Progenitor cell of endocrine pancreas (in vitro differentiated cells): ENCODE measurements at places on chromosomes 4 and X. TPM values are rescaled to one million over a fixed set of nuclear protein-coding genes. Genes with fewer than 3 reads are reported as not detected.

TMEM144 gene
- total RNA-seq: 11.9 and 15.4 TPM in 2 replicates

CENPU gene
- 39.2 and 39.7 TPM in 2 replicates for total RNA-seq

MAB21L2 gene
- 0.19 and 0.51 TPM in 2 replicates for total RNA-seq

DNA sequence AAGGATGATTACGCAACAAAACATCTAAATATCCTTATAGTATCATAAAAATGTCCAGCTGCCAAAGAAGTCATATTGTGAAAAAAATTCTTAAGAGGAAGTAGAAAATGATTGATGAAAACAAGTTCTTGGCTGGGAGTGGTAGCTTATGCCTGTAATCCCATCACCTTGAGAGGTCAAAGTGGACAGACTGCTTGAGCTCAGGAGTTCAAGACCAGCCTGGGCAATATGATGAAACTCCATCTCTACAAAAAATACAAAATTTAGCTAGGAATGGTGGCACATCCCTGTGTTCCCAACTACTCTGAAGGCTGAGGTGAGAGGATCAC, 577.6 kb downstream of the KLHL13 start:
- no peaks in the 10 kb centered on the region for H3K36me3 ChIP-seq
- peaks cover 9% of the 10 kb centered on the region for H3K4me1 ChIP-seq
- DNase-seq: no peak
- no peak overlapping the region for H3K4me3 ChIP-seq

DNA sequence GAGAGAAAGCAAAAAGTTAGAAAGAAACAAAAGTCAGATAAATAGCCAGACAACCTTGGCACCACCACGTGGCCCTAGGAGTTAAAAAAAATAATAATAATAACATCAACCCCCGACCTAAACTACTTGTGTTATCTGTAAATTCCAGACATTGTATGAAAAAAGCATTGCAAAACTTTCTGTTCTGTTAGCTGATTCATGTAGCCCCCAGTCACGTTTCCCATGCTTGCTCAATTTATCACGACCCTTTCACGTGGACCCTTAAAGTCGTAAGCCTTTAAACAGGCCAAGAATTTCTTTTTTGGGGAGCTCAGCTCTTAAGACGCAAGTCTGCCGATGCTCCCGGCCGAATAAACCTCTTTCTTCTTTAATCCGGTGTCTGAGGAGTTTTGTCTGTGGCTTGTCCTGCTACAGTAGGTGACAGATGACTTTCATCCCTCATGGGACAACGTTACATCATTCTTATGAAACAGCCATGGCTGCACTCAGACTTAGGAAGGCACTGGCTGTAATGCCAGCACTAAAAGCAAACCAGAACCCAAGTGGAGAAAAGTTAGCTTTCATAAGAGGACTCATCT, 520 bp downstream of the ACOX3 start:
- H3K4me3 ChIP-seq: peak overlapping the region; percentile 98
- no peak for DNase-seq
- peaks cover 7% of the 10 kb centered on the region for H3K36me3 ChIP-seq
- peak overlapping the region; percentile 99 for H3K27ac ChIP-seq

GRCh38 chr4:8317474-8317873, 47.9 kb downstream of the HTRA3 start:
- peaks cover 15% of the 10 kb centered on the region for H3K4me1 ChIP-seq
- H3K36me3 ChIP-seq: peaks cover 2% of the 10 kb centered on the region
- no peak overlapping the region for H3K4me3 ChIP-seq
- DNase-seq: no peak

TEX13C gene
- not detected in 2 replicates for total RNA-seq

GRCh38 chrX:138775517-138775916, 64.0 kb upstream of the FGF13 start:
- DNase-seq: no peak
- H3K4me1 ChIP-seq: no peaks in the 10 kb centered on the region
- H3K27ac ChIP-seq: no peak overlapping the region

SCRG1 gene
- total RNA-seq: not detected in 2 replicates
